ENCODE measurements at places on chromosomes 5 and 9.

GRCh38 chr9:136494531-136495215 lies 11.8 kb upstream of the SEC16A start:
- DNase-seq = no peak

DNA sequence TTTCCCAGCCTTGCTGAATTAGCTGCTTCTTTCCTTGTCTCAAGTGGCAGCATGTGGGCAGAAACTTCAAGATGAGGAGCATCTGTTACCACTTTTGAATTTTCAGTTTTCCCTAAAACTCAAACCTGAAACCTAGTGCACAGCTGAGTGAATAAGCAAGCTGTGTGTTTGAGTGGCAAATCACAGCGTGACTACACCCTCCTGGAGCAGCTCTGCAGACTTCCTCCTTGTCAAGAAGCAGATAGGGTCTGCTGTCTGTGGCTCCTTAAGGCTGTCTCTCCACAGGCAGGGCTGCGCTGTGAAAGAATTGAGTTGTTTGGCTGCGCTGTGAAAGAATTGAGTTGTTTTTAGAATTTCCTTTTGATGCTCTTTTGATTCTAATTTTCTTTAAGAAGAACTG lies 179.7 kb upstream of the HAPLN1 start:
- DNase-seq = no peak

- no peak for DNase-seq
These were observed 160.1 kb upstream of the SPRY4 start for GRCh38 chr5:142484821-142485387.

DNA sequence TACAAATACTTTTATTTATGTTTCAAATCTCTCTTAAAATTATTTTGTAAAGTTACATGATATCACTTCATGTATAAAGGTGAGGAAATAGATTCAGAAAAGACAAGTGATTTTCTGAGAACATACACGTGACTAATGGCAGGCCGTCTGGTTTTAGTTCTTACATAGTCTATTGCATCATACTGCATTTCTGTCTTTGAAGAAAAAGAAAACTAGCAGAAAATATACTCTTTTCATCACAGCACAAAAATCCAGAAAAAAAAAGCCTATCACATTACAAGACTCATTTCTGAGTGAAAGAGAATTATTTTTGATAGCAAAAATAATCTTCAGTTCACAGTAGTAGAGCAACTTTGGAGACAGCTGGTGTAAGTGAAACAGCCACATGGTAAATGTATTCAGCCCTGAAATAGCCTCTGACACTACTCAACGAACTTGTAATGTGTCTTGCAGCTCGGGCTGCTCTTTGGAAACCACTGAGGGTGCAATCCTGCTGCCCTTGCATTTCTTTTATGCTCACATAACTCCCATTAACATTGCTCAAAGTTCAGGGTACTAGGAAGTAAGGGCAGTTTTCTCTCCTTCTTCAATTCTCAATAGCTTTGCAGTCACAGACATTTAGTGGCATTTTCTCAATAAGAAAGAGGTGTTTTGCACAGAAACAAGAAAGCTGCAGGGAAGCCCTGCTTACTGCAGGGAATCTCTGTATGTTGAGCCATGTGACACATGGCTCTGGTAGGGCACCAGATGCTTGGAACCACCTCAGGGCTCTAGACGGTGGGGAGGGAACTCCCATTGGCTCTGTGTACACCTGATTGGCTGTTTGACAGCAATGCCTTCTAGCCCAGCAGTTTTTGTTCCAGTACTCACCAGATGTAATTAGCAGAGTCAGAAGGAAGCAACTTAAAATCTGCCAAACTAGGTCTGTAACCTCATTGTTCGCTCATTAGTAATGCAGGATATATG lies 845.3 kb upstream of the PTPRD start:
- no peak for DNase-seq

- DNase-seq = no peak
These were observed 2.3 kb downstream of the SNX24 start for GRCh38 chr5:122847687-122848081.

GRCh38 chr9:86990290-86990689 lies 43.0 kb upstream of the GAS1 start:
- DNase-seq = no peak

DNA sequence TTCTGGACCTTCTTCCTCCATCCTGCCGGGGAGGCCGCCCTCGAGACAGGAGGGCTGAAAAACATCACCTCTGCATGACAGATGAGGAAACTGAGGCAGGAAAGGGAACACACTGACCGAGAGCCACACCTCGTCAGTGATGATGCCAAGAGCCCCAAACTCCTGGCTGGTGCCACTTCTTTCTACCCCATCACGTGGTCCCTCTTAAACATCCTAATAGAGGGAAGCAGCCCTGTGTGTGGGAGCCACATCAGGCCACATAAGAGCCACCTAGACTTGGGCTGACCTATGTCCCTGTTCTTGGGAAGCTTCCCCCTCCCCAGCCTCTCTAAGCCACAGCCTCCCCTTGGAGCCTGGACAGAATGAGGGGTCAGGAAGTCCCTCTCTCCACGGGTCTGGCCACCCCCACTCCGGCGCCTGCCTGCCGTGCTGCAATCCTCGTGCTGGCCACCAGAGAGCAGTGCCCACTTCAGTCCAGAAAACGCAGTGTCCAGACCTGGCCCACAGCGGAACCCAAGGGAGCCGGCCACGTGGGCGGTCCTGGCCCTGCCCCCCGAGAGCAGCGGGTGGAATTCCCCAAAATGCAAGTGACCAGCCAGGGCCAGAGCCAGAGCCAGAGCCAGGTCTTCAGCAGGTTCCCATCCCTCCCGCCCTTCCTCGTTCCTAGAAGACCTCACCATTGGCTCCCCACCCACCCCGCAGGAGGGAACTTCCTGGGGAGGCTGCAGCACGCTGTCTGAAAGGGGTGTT lies 54.7 kb upstream of the SARDH start:
- peak; percentile 28 for DNase-seq

DNA sequence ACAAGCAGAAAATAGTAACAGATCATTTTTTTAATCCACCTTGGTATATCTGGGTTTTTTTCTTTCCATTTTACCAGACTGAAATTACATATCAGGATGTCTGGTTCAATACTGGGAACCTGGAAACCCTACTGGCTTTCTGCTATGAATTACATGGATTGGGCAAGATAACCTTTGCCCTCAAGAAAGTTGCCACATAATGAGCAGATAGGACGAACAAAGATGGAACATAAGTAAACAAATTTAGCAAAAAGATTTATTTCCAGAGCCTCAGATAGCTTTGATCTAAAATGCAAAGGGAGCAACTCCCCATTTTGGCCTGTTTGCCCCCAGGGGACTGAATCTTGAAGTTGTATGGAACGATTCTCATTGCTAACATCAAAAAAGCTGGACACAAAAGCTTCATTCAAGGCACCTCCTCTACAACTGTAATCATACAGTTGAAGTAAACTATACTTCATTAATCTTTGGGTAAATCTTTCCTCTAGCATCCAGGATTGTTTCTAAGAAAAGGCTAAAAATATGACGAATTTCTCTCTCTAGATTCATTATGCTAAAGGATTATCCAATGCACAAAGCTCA lies 131.6 kb upstream of the PTGER4 start:
- no peak for DNase-seq

DNA sequence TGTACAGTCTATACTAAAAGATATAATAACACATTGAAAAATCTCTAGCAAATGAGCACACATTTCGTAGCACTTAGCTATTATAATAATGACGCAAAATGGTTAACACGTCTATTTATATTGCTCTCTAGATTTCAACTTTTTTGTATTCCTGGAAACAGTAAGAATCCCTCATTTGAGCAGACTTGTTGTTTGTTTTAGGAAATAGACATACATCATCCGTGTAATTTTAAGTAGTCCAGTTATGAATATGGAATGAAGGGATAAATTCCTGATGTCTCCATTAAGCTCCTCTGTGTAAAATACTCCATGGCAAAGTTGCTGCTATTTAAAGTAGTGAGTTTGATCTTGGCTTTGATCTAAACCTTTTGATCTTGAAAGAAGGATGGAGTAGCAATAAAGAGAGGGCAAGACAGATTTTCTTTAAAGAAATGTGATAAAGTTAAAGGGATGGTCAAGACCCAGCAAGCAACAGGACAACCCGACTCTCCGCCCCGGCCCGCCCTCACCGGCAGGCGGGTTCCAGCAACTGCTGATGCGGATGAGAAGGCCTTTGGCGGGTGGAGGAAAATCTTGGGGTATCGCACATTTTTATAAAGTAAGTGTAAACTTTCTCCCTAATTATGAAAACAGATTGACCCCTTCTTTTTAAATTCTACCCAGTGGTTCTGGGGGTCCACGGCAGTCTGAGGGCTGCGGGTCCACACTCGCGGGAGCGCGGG lies 277.4 kb downstream of the AOPEP start:
- no peak for DNase-seq

DNA sequence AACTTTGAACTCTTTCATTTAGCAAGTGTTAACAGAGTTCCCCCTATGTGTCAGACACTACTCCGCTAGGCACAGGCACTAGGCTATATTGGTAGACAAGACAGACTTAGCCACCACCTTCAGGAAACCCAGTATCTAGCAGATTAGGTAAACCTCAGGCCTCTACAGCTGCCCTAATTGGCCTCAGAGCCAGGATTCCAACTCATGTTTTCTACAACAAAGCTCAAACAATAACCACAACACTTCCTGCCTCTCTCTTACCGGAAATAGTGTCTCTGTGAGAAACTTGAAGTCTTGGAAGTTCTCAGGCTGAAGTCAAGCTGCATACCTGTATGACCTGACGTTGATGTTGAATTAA lies 116.6 kb upstream of the SLC44A1 start:
- DNase-seq = no peak

DNA sequence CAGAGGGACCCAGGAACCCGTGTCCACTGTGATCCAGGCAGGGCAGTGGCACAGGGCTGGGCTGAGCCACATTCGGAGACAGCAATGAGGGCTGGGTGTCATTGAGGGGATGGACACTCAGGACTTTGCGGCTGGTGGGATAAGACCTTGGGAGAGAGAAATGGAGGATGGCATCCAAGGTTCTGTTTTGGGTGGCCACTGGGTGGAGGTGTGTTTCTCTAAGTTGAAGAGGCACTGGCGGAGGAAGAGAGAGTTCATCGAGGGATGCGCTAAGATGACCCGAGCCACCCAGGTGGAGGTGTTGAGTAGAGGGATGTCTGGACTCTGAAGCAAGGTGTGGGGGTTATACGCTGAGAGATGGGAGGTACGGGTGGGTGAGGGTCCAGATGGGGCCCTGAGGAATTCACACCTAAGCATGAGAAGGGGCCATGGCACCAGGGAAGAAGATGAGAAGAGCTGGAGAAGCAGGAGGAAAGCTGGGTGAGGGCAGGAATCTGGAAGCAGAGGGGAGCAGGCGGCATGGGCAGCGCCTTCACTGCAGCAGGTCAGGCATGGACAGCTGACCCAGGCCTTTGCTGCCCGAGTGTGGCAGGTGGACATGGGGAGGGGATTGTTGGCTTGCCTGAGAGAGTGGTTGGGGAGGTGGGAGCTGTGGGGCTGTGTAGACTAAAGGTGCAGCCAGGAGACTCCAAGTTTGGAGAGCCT lies 2.5 kb upstream of the SLC25A48 start:
- DNase-seq = no peak

- no peak for DNase-seq
These were observed 34.5 kb downstream of the RCL1 start for GRCh38 chr9:4827224-4827623.

DNA sequence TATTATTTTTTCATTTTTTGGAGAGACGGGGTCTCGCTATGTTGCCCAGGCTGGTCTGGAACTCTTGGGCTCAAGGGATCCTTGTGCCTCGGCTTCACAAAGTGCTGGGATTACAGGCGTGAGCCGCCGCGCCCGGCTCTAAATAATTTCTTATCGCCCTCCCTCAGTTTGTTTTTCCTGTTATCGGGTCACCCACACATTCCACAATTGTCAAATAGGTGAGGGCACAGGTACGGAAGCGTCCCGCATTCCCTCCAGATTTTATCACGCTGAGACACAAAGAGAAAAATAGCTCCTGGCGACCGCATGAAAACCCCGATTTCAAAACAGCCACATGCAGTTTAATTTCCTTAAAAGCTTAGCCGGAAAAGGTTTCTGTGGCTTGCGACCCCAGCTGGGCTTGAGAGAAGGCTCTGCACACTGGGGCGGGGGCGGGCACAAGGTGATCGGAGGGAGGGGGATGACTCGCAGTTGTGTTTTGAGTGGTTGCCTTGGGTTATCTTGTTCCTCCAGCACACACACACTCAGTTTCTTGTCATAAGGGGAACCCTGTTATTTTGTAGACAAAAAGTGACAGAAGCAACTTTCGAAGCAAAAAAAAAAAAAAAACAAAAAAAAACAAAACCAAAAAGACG lies 717 bp upstream of the IQGAP2 start:
- peak; percentile 72 for DNase-seq

Data from HAP-1 (cell line).